NCI-H510A (cell line): ENCODE measurements at places on chromosomes 5 and 9.

DNA sequence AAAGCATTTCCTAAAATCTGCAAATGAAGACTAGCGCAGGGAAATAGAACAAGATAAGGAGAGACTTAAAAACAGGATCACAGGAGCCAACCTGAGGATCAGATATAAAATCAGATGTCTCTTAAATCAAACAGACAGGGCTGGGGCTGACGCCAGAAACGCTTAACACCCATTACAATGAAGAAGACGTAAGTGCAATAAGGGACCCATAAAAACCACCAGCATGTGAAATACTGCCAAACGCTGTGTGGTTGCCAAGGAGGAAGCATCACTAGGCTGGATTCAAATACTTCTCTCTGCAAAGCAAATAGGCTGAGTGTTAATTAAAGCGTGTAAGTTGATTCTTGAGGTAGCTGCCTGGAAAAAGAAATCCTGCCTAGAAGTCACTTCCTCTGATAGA lies 74.4 kb upstream of the ATP10B start:
- DNase-seq: peak; percentile 53

DNA sequence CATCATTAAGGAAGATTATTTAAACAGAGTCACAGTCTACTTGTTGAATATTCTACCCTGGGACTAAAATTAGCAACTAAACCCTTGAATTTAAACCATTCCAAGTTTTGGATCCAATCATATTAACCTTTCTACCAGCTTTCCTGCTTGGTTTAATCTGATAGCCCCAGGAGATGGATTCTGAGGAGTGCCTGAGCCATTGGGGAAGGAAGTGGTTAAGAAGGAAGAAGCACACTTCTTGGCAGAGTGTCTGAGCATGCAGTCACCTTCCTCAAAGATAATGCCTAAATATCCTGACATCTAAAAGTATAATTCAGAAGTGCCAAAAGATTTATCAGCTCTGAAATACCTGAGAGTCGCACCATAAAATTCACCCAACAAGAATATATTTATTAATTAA lies 74.1 kb upstream of the SNCAIP start:
- no peak for DNase-seq

GRCh38 chr5:118862596-118862995 lies 125.8 kb downstream of the DTWD2 start:
- no peak for DNase-seq

DNA sequence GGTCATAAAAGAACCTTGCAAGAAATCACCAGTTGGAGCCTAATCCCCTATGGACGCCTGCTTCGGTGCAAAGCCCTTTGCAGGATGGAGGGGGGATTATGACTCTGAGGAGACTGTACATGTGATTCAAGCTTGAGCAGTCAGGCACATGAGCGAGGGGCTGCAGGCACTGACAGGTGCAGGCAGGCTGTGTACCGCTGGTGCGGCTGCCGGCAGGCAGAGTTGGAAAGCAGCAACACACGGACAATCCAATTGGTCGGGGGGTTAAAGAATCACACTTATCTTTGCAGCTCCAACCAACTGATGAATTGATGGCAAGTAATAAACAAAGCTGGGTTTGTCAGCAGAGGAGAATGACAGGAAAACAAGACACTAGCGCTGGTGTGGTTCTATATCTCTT lies 5.7 kb downstream of the WHRN start:
- no peak for DNase-seq

DNA sequence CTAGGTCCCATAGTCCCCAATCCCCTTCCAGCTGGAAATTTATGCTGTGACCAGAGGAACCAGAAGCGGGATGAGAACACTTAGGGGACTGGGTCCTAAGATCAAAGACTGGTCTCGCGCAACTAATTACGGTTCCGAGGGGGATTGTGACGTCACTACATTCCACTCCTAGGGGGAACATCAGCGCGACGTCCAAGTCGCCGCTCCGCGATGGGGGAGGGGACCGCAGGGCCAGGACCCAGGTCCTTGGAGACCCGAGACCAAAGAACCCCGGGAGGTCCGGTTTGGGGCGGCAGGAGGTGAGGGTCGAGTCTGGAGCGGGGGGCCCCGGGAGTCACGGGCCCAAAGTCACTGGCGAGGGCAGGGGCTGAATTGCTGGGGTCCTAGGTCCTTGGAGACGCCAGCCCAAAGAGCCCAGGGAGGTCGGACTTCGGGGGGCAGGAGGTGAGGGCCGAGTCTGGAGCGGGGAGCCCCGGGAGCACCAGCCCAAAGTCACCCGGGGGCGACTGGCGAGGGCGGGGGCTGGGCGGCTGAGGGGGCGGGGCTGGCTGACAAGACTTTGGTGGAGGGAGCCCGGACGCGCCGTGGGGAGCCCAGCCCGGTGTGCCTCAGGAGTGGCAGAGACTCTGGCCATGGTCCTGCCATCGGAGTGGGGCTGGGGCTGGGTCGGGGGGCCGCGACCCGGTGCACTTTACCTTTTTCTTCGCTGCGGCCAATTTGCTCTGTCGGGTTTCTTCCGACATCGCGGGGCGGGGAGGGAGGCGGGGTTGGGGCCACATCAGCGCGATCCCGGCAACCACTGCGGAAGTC lies at the start of gene GOLGA2:
Gene GOLGA2, minus strand, starts transcription at position 810 of the 810 bp plus-strand sequence. Its CDS starts 31 bp downstream, at position 779.
- peak; percentile 64 for DNase-seq

DNA sequence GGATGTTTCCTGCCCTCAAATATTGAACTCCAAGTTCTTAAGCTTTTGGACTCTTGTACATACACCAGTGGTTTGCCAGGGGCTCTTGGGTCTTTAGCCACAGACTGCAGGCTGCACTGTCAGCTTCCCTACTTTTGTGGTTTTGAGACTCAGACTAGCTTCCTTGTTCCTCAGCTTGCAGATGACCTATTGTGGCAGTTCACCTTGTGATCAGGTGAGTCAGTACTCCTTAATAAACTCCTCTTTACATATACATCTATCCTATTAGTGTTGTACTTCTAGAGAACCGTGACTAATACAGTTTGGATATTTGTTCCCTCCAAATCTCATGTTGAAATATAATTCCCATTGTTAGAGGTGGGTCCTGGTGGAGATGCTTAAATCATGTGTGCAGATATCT lies 681.9 kb upstream of the ARRDC3 start:
- DNase-seq: no peak

DNA sequence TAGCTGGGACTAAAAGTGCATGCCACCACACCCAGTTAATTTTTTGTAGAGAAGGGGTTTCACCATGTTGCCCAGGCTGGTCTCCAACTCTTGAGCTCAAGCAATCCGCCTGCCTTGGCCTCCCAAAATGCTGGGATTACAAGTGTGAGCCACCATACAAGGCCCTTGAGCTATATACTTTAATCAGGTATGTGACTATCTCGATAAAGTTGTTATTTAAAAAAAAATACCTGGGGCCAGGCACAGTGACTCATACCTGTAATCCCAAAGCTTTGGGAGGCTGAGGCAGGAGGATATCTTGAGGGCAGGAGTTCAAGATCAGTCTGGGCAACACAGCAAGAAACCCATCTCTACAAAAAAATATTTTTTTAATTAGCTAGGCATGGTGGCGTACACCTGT lies 19.2 kb downstream of the RNF145 start:
- DNase-seq: no peak

GRCh38 chr9:129885670-129886106 lies 50.4 kb downstream of the USP20 start:
- DNase-seq: peak; percentile 84

GRCh38 chr9:16884952-16885513 lies 14.6 kb upstream of the BNC2 start:
- no peak for DNase-seq

GRCh38 chr9:5696884-5697283 lies 68.0 kb downstream of the RIC1 start:
- DNase-seq: no peak

DNA sequence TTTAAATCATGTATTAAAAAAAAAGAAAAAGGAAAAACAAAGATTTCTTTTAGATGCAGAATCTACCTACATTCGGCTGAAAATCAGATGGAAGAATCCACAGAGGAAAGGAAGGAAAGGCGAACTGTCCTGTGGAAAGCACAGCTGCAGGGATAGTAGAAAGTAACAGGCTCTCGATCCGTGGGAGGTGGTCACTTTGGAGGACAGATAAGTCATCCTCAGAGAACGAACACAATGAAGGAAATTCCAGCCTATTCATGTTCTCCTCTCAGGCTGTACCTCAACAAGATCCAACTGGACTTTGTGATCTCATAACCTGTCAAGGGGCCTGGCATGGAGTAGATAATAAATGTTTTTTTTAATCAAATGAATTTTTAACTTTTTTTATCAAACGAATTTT lies 72.8 kb downstream of the NR6A1 start:
- DNase-seq: no peak

DNA sequence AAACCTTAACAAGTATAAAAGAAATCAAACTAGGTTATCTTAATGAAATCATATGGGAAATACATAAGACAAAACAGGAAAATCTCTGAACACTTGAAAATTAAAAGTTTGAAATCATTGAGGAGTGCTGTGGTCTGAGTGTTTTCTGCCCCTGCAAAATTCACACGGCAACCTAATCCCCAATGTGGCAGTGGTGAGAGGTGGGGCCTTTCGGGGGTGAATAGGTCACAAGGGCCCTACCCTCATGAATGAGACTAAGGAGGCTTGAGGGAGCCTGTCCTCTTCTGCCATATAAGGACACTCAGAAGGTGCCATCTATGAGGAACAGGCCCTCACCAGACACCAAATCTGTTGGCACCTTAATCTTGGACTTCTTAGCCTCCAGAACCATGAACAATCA lies 10.7 kb downstream of the CAMSAP1 start:
- DNase-seq: no peak

- DNase-seq: no peak
Observed at GRCh38 chr5:36373527-36374086, 71.9 kb upstream of the RANBP3L start.

DNA sequence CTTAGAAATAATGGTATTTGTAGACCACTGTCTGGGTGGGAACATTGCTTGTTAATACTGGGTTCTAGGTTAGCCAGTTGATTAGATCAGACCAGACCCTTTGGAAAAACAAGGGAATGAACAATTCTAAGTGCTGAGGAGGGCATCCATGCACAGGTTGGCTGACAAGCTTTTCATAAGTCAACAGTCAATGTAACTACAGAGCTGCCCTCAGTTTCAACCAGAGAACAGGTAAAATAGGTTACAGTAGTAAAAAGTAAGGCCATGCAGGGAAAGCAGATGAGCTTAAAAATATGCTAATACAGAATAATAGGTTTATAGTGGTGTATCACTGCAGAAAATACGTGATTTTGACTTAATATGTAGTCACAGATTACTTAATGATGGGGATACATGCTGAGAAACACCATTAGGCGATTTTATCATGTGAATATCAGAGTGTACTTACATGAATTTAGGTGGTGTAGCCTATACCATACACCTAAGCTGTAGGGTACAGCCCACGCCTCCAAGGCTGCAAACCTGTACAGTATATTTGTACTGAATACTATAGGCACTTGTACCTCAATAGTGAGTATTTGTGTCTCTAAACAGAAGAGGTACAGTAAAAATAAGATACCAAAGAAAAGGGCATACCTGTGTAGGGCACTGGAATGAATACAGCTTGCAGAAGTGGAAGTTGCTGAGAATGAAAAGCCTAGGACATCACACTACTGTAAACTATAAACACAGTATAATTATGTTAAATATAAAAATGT lies 6.1 kb upstream of the FGF18 start:
- no peak for DNase-seq

- DNase-seq: no peak
Observed at GRCh38 chr5:179612577-179613459, 10.7 kb downstream of the HNRNPH1 start.

DNA sequence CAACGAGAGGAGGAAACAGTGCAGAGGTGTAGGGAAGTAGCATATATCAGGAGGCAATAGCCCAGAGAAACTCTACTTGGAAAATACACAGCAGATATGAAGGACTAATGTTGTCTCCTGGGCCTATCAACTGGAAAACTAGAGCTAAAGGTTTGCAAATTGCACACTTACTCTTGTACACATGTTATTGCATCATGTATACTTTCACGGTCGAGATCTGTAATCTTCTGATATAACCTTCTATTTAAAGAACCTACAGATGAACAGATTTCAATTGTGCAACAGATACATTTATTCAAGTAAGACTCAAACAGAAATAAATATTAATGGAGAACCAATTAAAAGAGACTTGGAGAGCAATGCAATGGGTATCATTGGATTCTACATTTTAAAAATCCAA lies 256.3 kb upstream of the TMEM161B start:
- DNase-seq: no peak

- no peak for DNase-seq
Observed at GRCh38 chr5:36948650-36949049, 72.1 kb downstream of the NIPBL start.

- no peak for DNase-seq
Observed at GRCh38 chr9:111037708-111038330, 451 bp downstream of the LPAR1 start.

DNA sequence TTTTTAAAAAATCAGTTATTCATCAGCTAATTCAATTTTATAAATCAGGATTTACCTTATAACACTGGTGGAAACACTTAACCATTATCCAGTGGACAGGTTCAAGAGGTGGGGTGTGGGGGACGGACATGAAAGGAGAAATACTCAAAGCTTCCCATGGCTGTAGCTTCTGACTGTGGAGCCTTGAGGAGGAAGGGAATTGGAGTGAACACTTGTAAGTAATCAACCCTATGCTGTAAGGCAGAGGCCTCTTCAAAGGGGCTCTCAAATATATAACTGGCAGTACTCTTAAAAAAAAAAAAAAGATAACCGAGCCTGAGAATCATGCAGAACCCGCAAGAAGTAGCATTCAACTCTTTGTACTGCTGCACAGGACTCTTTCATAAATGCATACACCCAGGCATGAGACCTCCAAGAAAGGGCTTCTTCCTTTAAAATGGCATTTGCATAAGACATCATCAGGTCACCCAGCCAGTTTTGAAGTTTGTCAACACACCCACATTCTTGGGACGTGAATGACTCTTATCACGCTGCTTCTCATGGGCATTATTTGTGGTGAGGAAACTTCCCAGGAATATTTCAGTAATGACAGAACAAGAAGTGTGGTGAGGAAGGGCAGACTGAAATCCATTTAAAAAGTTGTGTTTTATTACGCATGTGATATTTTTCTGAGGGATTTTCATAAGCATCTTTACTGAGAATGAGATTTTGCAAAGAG lies 8.1 kb downstream of the OSMR start:
- DNase-seq: no peak

DNA sequence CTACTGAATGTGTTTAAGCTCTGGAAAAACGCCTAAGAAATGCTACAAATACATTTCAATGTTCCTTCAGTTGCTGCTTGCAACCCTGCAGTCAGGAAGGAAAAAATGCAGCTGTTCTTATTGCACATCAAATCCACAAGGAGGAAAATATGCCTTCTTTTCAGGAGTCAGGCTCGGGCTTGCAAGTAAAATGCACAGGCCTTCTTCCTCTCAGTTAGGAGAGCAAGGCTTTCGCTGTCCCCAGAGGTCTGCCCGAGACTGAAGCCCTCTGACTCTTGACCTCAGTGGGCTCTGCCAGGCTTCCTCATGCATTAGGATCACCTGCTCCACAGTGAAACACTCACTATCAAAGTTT lies 899 bp upstream of the SHC3 start:
- DNase-seq: no peak

- no peak for DNase-seq
Observed at GRCh38 chr9:91202736-91203283, 158.9 kb downstream of the AUH start.

- no peak for DNase-seq
Observed at GRCh38 chr9:98783518-98784226, 12.7 kb downstream of the ANKS6 start.
